ENCODE measurements at places on chromosomes 5 and 9.

- DNase-seq, result no peak
These were observed 74.1 kb downstream of the AOPEP start for GRCh38 chr9:94800424-94801117.

DNA sequence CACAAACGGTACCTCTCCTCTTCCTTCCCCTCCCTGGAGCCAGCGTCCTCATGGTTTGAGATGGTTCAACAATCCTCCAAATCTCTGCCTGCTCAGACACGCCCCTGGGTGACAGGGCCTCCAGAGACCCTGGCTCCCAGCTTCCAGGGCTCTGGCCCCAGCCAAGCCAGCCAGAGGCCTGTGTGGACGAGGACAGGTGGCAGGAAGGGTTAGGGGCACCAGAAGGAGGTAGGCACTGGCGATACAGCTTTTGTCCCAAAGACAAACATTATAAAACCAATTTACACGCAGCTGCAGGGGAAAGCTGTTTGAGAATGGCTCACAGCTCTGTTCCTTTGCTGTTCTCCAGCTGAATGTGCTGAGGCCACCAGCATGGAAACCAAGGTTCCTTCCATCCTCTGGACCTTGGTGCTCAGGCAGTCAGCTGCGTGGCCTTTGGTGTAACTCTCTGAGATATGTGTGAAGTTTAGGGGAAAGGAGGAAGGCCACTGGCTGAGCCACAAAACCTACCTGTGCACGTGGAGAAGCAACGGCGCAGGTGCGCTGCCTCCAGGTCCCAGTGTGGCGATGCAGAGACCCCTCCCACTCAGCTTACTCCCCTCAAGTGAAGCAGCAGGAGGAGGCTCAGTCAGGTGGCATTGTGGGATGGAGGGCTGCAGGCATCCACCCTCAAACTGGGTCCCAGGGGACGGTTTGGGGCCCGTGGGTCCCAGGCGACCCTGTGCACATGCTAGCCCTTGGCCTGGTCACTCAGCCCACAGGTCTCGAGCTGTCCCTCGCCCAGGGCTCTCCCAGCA lies 4.3 kb upstream of the QRFP start:
- DNase-seq, result peak; percentile 43

DNA sequence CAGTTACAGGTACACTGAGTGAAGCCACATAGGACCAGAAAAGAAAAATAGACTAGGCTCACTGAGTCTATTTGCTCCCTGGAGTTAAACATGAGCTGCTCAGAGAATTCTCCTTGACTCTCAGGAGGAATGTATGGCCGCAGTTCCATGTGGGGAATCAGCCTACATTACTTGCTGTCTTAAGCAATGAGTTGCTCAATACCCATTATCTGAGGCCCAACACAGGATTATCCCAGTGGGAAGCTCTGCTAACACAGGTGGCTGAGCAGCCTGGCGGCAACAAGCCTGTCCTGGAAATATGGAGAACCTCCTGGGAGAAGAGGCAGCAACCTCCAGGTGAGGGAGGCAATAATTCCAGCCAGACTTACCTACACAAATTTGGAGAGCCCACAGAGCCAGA lies 177.5 kb upstream of the NREP start:
- no peak for DNase-seq

- DNase-seq, result peak; percentile 10
These were observed 144.1 kb downstream of the MAT2B start for GRCh38 chr5:163649514-163649913.

- no peak for DNase-seq
These were observed 19.8 kb upstream of the UNC13B start for GRCh38 chr9:35142037-35142436.

GRCh38 chr5:44546286-44546685 lies 157.1 kb upstream of the FGF10 start:
- no peak for DNase-seq

DNA sequence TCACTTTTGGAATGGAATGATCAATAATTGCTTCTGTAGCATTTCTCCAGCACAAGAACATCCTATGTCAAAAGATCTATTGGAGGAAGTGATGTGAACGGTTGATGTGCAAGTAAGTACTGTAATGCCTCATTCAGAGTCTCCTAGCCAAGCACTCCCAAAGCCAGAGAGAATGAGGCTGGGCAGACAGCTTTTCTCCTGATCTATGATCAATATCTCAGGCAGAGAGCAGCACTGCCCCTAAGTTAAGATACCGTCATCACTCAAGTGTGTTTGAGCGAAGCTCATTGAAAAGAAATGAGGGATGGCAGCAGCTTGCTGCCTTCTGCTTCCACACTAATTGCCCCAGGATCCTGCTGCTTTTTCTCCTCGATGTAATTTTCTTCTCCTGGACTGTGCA lies 324.1 kb upstream of the GRAMD2B start:
- no peak for DNase-seq

- no peak for DNase-seq
These were observed 11.8 kb downstream of the RBM18 start for GRCh38 chr9:122252796-122253195.

DNA sequence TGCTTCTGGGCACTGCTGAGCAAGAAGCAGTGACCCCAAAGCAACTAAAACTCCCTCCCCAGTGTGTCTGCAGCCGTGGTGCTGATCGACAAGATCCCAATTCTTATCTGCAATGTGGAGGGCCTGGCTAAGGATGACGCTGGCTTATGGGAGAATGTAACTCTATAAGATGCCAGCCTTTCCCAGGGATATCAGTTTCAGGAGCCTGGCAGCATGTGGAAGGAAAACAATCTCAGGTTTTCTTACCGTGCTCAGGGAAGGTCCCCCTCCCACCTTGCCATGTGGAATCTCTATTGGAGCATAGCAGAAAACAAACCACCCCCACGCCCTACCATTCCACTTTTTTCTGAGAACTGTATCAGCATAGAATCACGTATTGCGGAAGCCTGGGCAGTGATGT lies 87.7 kb upstream of the PTPN3 start:
- DNase-seq, result no peak

DNA sequence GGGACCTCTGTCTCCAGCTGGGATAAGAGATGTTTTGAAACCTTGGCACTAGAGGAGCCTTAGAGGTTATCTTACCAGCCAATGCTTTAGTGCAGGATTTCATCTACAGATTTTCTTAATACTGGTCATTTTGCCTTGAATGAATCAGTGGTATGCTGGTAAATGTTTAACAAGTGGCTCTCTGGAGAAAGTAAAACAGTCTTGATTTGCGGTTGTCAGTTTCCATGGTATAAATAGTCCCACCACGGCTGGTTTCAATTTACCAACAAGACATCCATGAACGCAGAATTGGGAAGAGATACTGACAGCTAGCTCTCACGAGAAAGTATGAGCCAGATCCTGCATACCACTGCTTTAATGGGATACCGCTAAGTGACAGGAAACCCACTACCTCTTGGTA lies 56.7 kb upstream of the CXCL14 start:
- DNase-seq, result no peak

DNA sequence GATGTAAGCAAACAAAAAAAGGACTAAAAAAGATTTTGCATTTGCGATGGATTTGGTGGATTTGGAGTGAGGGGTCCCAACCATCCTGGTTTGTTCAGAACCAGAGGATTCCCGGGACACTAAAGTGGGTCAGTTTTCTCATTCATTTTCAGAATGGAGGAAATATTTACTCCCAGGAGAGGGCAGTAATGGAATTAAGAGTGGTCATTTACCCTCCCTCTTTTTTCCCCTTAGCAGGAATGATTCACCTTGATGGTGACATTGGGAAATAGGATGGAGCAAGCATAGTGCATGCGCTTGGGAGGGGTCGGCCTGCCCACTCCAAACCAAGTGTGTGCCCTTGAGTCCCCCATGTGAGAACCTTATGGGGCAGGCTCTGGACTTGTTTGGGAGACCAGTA lies 164.2 kb upstream of the PUM3 start:
- no peak for DNase-seq

- no peak for DNase-seq
These were observed 25.6 kb downstream of the OR2V2 start for GRCh38 chr5:181173027-181173419.

- DNase-seq, result no peak
These were observed 177.4 kb downstream of the SLC28A3 start for GRCh38 chr9:84163052-84163650.

DNA sequence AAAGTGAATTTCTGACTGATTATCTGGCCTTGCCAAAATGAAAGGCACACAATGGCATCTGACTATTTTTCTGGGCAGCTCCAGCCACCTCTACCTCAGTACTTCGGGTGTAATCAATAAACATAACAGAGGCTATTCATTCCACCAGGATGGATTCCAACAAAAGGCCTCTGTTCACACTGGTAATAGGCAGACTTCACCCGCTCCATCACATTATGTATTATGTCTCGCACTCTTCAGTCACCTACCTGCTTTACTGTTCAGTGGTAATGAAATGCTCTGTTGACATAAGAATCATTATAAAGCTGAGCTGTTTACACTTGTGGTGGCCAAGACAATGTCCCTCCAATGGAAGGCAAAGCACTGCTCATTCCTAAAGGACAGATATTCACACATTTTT lies 1333.7 kb upstream of the WWC1 start:
- DNase-seq, result peak; percentile 50

- DNase-seq, result no peak
These were observed 84.4 kb upstream of the SPIN1 start for GRCh38 chr9:88303721-88304451.

GRCh38 chr9:95107976-95108375 lies 209.5 kb downstream of the FANCC start:
- no peak for DNase-seq

DNA sequence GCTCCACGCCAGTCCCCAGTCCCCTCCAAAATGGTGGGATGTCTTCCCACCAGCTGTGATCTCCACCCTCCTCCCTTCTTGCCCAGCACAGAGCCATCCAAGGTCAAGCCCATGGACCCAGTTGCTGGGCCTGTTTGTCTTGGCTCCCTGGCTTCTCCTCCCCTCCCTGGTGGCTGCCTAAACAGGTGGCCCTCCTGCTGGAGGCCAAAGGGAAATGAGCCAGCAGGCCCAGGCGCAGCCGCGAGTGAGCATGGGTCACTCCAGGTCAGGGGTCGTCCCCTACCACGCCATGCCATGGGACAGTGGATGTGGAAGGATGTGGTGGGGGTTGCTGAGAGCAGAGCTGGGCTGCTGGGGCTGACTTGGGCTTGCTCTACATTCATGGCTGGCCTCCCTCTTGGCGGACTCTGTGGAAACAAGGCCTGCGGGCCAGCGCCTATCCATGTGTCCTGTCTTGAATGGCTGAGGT lies 33.6 kb downstream of the COL15A1 start:
- DNase-seq, result no peak

DNA sequence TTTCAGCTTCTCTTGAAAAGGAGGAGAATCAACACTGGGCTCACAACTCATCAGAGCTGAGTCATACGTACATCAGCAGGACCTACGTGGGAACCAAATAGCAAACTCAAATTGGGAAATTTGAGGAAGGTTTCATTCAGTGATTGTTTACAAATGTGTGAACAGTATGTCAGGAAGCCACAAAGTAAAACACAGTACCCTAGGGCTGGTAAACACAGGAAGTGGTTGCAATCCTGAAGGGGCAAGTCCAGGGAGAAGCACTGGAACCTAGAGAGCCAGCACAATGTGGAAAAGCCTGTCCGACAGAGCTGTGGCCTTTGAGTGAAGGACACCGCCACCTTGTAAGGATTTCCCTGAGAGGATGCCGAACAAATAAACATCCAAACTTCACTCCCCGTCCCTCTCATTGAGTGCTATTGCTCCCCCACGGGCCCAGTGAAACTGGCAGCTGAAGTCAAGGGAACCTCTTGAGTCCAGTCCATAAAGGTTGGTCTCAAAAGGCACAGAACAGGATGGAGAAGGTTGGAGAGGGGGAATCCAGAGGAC lies 26.7 kb upstream of the RICTOR start:
- DNase-seq, result no peak

DNA sequence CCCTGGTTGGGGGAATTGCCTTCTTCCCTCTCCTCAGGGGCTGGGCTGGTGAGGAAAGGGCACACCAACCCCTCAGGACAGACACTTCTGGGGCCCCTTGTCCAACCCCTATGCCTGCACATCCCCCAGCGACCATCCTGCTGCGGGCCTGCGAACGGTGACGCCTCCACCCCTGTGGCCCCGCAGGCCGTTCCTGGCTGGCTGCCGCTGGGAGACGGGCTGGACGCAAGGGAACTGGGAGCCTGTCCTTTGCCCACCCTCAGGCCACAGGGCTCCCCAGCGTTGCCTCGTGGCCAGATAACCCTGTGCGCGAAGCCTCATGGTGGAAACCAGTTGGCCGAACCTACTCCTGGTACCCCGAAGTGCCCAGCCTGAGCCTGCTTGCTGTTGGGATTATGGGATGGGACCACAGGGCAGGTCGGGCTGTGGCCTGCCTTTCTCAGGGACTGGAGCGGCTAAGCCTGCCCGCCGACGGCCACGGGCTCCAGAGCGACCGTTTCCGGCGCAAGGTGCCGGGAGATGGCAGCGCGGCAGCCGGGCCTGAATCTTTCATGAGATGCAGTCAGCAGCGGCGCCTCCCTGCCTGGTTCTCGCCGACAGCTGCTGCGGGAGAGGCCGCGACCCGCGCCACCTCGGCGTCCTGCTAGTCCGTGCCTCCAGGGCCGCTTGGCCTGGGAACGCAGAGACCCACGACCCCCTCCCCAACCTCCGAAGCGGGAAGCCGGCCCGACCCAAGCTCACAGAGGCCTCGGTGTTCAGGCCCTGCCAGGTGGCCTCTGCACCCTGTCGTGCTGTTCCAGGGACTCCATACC lies 6.5 kb upstream of the PITX1 start:
- no peak for DNase-seq

DNA sequence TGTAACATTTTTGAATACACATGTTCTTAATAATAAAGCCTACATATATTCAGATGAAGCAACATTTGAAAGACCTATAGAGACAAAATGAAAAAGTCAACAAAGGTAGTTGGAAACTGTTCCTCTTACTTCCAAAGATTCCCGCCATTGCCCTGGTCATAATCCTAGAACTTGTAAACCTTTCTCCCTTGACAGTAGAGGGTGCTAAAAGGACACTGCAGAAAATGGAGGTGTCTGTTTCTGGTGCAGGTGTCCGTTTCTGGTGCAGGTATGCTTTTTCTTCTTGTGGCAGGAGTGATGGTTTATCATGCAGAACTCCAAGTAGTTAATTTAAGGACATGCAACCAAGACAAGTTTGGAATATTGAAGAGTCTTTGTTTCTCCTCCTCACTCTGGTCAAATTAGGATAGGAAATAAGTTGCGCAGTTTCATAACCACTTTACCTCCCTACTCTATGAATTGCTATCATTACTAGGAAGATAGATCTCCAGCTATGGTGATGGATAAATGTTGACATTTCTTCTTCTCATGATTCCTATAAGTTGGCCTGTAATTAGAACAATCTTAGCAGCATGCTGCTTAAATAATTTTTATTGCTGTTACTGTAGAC lies 56.0 kb upstream of the FAM174A start:
- peak; percentile 65 for DNase-seq

- no peak for DNase-seq
These were observed 12.1 kb downstream of the TMEM245 start for GRCh38 chr9:109107402-109108240.

All from NCI-H2081 (cell line).